ENCODE measurements at places on chromosomes 3 and 15.

GRCh38 chr3:128062033-128062745 is 10.0 kb downstream of the SEC61A1 start:
- no peak for DNase-seq

DNA sequence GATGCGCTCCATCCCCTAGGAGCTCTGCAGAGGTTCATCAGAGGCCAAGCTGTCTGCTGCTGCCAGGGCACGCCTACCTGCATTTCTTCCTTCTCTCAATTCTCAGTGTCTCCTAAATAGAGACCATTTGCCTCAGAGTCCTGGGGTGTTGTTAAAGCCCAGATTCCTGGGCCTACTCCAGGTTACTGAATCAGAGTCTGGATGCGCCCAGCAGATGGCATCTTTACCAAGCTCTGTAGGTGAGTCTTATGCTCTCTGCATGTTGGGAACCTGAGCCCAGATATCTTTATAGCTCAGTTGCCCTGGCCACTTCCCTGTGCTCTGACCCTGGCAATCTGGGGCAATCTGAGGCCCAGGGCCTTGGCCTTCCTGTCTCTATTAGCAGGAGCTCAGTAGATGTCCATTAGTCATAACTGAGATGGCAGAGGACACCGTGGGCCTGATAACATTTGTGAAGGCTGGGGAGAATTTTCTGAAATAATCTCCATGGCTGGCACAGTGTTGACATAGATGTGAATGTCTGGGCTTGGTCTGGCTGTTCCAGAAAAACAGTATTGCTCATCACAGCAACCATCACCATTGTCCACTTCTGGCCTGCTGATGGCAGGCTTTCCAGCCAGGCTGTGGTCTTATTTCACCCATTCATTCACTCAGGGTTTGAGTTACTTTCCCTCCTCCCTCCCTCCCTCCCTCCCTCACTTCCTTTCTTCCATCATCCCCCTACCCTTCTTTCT is 13.3 kb upstream of the RBP1 start:
- DNase-seq: no peak

GRCh38 chr15:78455749-78456148 is 17.7 kb downstream of the IREB2 start:
- no peak for DNase-seq

DNA sequence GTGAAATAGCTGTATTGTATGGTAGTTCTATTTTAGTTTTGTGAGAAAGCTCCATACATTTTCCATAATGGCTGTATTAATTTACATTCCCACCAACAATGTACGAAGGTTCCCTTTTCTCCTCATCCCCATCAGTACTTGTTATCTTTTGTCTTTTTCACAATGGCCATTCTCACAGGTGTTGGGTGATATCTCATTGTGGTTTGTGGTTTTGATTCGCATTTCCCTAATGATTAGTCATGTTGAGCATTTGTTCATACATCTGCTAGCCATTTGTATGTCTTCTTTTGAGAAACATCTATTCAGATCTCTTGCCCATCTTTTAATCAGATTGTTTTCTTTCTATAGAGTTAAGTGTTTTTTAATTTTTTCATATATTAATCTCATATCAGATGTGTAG is 931.9 kb downstream of the IGSF11 start:
- no peak for DNase-seq

GRCh38 chr15:95541301-95541700 is 789.2 kb upstream of the NR2F2 start:
- no peak for DNase-seq

DNA sequence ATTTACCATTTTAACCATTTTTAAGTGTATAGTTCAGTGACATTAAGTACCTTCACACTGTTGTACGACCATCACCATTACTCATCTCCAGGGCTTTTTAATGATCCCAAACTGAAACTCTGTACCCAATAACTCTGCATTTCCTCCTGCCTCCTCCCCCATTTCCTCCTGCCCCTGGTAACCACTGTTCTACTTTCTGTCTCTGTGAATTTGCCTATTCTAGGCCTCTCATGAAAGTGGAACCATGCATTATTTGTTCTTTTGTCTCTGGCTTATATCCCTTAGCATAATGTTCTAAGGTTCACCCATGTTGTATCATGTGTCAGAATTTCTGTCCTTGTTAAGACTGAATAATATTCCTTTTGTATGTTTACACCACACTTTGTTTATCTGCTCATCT is 154.2 kb downstream of the MECOM start:
- no peak for DNase-seq

DNA sequence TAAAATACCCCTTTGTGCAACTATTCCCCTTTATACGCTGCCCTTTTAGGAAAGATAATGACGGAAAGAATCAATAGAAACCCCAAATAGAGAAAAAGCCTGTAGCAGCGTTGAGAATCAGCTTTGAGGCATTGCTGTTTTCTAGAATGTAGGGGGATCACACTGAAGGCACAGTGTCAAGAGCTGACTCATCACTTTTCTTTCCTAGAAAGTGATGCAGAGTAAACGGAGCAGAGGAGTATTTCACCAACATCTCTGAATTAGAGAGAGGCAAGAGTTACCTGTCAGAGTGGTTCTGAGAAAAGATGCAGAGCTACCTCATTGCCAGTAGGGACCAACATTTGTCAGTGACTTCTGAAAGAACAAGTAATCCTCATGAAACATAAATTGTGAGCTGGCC is 269.8 kb upstream of the TMC3 start:
- no peak for DNase-seq

DNA sequence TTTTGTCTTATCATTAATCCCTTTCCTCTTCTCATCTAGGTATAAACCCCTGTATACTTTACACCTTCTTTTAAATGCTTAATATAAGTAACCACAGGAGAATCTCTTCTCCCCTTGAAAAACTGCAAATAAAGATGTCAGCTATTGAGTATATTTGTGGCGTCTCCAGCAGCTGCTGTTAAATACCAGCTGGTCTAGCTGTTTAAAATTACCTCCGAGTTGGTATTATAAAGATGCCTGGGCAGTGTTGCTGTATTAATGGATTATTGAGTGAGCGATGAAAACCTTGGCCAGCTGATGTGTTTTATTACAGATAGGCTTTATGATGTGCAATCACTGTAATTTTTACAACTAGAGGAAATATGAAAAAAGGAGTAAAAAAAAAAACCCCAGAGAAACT is 388.1 kb downstream of the TBC1D5 start:
- no peak for DNase-seq

DNA sequence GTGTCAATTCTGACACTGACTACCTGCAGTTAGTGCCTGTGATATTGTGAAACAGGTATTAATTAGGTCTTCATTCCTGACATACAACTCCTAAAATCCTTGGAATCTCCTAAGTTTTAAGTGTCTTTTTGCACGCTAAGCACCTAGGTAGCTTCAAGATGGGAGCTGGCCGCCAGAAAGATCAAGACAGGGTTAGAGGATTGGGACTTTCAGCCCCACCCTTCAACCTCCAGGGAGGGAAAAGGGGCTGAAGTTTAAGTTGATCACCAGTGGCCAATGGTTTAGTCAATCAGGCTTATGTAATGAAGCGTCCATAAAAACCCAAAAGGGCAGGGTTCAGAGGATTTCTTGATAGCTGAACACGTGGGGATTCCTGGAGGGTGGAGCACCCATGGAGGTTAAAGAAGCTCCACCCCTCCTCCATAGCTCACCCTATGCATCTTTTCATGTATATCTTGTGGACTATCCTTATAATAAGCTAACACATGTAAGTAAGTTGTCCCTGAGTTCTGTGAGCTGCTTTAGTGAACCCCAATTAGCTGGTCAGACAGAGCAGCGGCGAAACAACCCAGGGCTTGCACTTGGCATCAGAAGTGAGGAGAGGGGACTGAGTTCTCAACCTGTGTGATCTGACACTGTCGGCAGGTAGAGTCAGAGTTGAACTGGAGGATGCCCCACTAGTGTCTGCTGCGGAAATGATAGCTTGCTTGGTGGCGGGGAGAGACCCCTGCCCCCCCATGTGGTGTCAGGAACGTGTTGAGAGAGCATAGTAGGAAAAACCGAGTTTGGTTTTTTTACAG is 12.8 kb upstream of the SRP14 start:
- DNase-seq: no peak

- DNase-seq: no peak
These were observed 15.7 kb upstream of the RPS27L start for GRCh38 chr15:63172851-63173451.

DNA sequence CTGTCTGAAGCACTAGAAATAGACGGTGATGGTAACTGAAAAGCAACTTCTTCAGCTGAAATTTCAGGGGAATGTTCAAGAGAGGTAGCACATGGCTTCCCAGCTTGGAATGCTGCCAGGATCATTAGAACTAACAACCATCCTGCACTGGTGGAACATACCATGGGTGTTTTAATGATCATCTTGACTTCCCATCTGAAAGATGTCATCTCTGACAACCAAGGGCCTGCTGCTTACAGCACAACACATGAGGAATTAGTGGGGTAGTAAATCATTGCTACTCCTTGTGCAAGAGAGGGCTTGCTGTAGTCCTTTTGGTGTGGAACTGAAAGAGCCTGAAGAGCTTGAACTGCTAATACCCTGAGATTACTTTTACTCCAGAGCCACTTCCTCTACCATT is 853.7 kb downstream of the MCTP2 start:
- DNase-seq: no peak

- no peak for DNase-seq
These were observed 42.3 kb upstream of the RAB6B start for GRCh38 chr3:133937756-133938601.

DNA sequence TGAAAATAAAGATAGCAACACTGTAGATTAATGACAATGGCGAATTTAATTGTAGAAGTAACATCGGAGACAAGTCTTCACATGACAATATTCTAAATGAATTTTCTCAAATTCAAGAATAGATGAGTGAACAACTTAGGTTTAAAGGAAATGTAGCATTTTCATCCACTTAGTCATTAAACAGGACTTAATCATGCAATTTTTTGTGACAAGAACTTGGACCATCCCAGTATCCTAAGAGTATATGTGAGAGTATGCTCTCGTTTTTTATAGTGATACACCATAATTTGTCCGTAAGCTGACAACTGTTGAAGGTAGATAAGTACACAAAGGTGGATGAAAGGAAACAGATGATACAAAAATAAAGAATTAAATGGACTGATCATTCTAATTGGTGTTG is 81.5 kb downstream of the DLG1 start:
- DNase-seq: no peak

- DNase-seq: no peak
These were observed 22.1 kb upstream of the HEG1 start for GRCh38 chr3:125077864-125078263.

DNA sequence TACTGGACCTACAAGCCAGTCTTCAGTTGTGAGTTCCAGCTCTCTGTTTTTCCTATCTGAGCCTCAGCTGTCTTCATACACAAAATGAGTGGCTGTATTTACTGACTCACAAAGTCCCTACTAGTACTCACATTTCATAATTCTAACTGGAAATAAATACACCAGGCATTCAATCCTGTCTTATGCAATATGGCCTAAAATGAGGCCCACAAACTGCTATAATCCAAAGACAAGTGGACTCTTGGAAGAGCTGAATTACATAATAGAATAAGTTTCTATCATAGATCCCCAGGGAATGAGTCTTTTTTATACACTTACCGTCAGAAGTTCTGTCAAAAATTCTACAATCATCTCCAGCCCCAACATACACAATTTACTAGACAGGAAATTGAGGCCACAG is 211.9 kb downstream of the LRRN1 start:
- no peak for DNase-seq

DNA sequence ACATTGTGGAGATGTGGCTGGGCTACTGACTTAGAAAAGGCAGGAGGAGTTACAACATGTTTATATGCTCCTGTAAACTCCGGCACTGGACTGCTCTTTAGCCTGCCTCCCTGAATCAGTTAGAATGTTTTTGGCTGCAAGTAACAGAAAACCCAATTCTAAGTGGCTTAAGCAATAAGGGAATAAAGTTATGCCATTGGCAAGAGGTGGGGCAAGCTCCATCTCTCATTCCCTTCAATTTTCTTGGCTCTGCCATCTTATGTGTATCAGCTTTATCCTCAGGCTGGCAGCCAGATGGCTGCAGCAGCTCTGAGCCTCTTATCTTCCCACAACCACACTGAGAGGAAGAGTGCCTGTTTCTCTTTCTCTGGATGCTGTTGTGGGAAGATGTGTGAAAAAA is 22.4 kb upstream of the MEIS2 start:
- DNase-seq: no peak

GRCh38 chr15:61049934-61050333 is 179.2 kb downstream of the RORA start:
- DNase-seq: no peak

DNA sequence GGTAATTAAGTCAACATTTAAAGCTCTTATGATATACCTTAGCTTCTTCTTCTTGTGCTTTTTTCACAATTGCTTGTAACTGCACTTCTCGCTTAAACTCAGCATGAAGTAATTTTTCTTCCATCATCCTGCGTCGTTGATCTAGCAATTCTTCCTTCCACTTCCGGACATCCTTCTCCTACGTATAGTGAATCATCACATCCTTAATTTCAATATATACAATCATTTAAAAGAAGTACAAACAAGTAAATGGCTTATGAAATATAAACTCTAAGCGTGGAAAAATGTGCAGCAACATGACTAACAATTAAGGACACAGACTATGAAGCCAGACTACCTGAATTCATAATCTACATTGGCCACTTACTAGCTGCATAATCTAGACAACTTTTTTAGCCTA is 151.4 kb downstream of the SCAPER start:
- no peak for DNase-seq

DNA sequence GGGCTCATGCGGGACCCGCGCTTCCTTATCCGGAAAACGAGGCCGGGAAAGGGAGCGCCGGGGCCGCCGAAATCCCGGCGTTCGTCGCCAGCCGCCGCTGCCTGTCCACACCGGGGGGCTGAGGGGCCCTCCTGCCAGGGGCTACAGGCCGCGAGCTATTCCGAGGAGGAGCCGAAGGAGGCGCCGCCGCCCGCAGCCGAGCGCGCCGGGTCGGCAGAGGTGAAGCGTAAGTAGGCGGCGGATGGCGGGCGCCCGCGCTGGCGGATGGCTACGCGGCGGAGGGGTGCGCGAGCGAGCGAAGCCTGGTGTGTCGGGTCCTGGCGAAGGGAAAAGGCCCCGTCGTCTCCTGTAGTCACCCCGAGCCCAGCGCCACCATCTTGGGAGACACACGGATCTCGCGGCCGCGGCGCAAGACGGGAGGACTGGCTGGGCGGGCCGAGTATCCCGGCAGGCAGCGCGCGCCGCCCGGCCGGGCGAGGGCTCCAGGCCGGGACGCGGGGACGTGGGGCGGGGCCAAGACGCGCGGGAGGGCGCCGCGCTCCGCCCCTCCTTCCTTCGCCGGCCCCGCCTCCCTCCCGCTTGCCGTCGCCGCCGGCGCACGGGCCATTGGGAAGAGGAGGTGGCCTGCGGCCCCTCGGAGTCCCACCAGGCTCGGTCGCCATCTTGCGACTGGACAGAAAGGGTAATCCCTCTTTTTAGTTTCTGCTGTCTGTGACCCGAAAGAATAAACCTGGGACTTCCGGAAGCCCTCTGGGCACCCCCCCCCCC is at the start of gene UBE3A:
UBE3A (minus strand) TSS at position 424 of the 768 bp plus-strand sequence. CDS start 29,917 bp downstream, outside the sequence.
- peak; percentile 75 for DNase-seq

DNA sequence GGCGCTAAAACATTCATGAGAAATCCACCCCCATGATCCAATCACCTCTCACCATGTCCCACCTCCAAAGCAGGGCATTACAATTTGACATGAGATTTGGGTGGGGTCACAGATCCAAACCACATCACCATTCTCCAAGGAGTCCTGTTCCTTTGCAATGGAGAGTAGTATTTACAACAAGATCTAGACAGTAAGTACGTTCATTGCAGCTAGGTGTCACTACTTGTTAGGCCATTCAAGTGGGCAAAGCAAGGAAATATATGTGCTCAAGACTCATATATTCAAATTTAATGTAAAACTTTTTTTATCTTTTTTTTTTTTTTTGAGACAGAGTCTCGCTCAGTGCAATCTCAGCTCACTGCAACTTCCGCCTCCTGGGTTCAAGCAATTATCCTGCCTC is 79.3 kb downstream of the AQP9 start:
- DNase-seq: no peak

GRCh38 chr15:33985287-33985686 is 17.0 kb downstream of the CHRM5 start:
- no peak for DNase-seq
